ENCODE measurements at places on chromosomes 13 and 19.

DNA sequence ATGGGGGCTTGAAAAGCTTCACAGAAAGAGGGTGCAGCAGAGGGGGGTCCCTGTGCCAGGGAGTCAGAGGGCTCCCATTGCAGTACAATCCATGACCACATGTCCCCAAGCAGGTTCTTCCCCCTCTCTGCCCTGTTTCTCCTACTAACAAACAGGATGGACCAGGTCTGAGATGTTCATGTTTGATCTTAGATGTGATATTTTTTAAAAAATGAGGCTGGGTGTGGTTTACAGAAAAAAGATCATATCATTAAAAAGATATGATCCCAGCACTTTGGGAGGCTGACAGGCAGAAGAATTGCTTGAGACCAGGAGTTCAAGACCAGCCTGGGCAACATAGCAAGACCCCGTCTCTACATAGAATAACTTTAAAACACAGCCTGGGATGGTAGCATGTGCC, 9.1 kb downstream of the OR7C2 start:
- no peak for DNase-seq

DNA sequence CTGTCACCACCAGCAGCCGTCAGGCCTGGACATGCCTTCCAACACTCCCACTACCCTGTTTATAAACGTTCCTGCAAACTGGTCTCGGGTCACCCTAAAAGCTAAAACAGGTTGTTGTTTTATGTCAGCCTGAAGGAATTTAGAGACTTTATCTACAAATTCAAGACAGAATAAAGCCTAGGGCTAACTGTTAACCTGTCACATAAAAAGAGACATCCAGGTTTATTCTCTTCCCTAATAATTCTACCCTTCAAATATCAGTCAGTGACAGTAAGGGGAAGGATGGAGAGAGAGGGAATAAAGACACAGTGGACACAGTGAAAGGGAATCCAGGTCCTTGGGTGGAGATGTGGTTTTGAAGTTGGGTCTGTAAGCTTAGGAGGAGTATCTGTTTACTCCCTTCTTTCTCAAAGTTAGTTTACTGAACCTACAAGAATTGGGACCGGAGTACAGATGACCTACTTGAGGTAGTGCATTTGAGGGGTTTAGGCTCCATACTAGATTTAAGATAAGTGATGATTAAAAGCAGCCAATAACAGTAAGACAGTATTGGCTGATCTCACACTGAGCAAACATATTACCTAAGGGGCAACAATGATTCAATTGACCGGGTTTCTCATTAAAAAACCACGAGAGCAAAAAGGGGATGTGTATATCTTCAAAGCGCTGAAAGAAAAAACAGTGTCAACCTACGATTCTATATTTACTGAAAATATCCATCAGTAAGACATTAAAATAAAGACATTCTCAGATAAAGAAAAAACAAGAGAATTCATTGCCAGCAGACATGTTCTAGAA, 142.7 kb downstream of the USP12 start:
- no peak for DNase-seq

DNA sequence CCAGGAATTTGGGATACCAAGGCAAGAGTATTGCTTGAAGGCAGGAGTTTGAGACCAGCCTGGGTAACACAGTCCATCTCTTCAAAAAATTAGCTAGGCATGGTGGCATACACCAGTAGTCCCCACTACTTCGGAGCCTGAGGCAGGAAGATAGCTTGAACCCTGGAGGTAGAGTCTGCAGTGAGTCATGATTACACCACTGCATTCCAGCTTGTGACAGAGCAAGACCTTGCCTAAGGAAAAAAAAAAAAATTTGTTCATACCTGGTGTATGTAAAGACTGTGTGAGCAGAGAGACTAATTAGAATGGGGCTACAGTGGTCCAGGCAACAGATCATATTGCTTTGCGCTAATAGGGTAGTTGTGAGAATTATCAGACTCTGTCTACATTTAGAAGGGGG, 778.3 kb upstream of the PCDH20 start:
- DNase-seq = no peak

DNA sequence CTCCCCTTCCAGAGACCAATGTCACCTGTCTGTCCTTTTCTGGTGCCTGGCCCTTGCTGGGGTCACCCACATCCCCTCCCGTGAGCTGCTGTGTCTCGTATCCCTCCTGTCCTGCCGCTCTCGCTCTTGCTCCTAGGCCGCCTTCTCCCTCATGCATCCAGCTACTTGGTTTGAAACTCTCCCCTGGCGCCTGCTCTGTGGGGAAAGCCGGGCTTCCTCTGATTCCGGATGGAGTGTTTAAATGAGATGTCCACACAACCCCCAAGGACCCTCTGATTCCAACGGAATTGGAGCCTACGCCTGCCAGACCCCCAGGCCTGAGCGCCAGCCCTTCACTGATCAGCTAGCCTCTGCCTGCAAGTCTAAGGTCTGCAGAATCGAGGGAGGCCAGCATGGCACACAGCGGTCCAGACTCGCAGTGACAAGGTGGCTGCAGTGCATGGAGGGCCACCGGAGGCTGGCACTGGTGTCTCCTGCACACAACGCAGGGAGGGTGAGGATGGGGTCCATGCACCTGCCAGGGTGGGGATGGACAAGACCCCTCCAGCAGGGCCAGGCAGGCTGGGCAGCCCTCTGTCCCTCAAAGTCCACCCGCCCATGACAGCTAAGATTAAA, 47.2 kb downstream of the RFX2 start:
- DNase-seq = no peak

Measured in liver (tissue), 10 donors.